DND-41 (cell line): ENCODE measurements at places on chromosomes 3 and 15.

DNA sequence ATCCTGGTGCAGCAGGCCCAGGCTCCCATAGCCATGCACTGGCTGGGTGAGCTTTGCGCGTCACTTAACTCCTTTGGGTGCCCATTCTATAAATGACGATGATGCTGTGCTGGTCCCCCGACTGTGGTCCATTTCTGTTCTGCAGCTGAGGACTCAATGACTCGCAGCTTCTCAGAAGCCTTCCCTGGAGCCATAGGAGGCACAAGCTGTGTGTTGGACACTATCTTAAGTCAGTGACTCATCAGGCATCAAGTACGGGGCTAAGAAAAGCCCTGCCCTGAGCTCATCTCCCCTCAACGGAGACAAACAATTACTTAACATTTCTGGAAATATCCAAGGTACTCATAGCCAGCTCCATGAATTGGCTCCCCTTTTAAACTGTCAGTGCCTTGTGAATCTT lies 13.8 kb upstream of the MUSTN1 start:
- H3K36me3 ChIP-seq: peaks cover 34% of the 10 kb centered on the region
- H3K27me3 ChIP-seq: no peaks in the 10 kb centered on the region
- H3K27ac ChIP-seq: no peak overlapping the region
- H3K4me1 ChIP-seq: no peaks in the 10 kb centered on the region
- DNase-seq: no peak

DNA sequence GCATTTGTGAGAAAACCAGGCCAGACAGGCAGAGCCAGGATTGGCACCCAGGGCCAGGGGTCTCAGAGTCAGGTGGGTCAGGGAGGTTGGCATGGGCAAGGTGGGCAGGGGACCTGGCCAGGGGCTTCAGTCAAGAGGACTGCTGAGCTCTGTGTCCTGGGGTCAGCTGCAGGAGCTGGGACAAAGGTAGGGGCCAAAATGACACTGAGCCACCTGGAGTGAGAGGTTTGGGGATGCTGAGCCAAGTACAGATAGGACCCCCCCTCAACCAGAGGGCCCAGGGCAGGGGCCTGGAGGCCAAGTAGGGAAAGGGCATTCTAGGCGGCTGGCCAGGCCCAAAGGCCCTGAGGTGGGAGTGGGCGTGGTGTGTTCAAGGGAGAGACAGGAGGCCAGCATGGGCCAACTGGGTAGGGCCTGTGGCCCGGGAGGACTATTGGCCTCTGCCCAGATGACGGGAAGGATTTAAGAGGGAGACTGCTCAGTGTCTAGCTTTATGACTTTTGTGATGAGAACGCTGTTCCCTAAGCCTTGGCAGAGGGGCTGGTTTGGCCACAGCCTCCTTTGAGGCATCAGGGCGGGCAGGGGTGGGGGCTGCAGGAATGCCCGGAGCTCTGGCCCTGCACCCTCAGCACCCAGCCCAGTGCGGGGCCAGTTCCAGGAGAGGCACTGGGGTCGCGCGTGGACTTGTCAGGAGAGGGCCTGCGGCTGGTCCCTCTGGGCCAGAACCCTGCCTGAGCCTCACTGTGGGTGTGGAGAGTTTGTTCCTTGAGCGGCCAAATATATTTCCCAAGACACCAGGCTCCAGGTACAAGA lies 3.1 kb downstream of the CFAP100 start:
- no peak for DNase-seq
- H3K4me3 ChIP-seq: no peak overlapping the region
- peaks cover 10% of the 10 kb centered on the region for H3K27me3 ChIP-seq

DNA sequence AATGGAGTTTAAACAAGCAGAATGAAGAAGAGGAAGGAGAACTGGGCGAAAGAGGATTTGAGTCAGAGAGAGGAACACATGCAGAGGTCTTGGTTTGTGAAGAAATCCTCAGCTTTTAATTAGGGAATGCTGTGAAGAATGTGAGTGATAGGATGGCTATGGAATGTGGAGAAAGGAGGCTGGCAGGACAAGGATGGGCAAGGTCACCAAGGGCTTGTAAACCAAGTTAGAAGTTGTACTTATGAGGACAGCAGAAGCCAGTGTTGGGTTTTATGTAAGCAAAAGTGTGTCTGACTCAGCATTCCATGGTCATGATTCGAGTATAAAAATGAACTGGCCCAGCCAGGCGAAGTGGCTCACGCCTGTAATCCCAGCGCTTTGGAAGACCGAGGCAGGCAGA lies 60.0 kb upstream of the IL12A start:
- H3K27ac ChIP-seq: no peak overlapping the region
- H3K4me3 ChIP-seq: no peak overlapping the region
- DNase-seq: no peak
- peaks cover 4% of the 10 kb centered on the region; the same call in 1 of the 2 replicates for H3K4me1 ChIP-seq

DNA sequence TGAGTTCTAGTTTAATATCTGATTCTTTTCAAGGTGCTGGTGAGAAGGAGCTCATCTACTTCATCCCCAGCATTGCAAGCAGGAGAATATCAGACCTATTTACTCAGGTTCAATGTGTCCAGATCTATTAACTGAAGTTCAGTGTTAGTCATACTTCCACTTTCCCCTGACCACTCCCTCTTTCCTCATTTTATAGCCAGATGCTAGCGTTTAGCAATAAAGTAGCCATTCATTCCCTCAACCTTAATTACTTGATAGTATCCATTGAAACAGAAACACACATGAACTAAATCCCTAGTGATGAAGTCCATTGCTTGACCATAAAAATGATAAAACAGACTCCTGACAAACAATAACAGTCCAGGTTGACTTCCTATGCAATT lies 60.0 kb downstream of the RPL22L1 start:
- no peak overlapping the region for H3K27ac ChIP-seq
- no peak overlapping the region for H3K4me3 ChIP-seq
- H3K4me1 ChIP-seq: no peaks in the 10 kb centered on the region

- H3K4me1 ChIP-seq: no peaks in the 10 kb centered on the region
- H3K4me3 ChIP-seq: no peak overlapping the region
- no peaks in the 10 kb centered on the region for H3K36me3 ChIP-seq
- no peak for DNase-seq
- H3K27ac ChIP-seq: no peak overlapping the region
Observed at GRCh38 chr15:39438799-39439592, 141.9 kb upstream of the THBS1 start.

GRCh38 chr3:153437666-153438065 lies 275.6 kb downstream of the RAP2B start:
- no peak overlapping the region for H3K4me3 ChIP-seq
- no peak overlapping the region for H3K27ac ChIP-seq
- H3K27me3 ChIP-seq: no peaks in the 10 kb centered on the region
- no peaks in the 10 kb centered on the region for H3K36me3 ChIP-seq
- H3K4me1 ChIP-seq: no peaks in the 10 kb centered on the region

GRCh38 chr3:35320646-35321407 lies 318.5 kb upstream of the ARPP21 start:
- H3K4me3 ChIP-seq: no peak overlapping the region
- H3K27me3 ChIP-seq: no peaks in the 10 kb centered on the region
- peaks cover 6% of the 10 kb centered on the region for H3K4me1 ChIP-seq
- H3K36me3 ChIP-seq: no peaks in the 10 kb centered on the region; the same call in 1 of the 2 replicates
- no peak for DNase-seq
- no peak overlapping the region for H3K27ac ChIP-seq
